Stimulated activated CD4-positive, alpha-beta T cell treated with anti-CD3 and anti-CD28 coated beads, Interleukin-1b, Interleukin-23, amount 100 ng/mL, for 4 hours (primary cell): ENCODE measurements at places on chromosomes 2 and 18.

DNA sequence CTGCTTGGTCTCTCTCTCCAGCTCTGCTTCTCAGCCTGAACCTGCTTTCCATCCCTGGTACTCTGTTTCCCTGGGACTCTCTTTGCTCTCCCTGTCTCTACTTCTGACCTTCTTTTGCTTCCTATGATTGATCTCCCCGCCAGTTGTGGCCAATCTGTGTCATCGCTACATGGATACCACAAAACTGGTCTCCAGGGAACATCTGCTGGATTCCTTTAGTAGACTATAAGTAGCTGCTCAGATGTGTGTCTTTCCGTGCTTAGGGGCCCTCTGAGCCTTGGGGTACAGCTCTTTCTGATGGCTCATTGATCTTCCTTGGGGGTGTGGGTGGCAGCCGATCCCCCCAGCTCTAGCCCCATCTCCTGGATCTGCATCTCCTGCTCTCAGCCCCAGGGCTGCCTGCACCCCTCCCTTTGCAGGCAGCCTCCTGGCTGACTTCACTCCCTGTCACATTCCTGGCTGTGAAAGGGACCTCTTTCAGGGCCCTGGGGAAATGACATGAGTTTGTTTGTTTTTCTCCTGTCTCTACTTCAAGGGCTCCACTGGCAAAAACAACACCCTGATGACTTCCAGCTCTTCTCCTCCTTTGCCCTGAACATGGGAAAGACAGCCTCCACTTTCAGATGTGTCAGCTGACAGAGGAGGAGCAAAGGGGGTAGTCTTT, 333.7 kb downstream of the CYP26B1 start:
- no peak for DNase-seq

DNA sequence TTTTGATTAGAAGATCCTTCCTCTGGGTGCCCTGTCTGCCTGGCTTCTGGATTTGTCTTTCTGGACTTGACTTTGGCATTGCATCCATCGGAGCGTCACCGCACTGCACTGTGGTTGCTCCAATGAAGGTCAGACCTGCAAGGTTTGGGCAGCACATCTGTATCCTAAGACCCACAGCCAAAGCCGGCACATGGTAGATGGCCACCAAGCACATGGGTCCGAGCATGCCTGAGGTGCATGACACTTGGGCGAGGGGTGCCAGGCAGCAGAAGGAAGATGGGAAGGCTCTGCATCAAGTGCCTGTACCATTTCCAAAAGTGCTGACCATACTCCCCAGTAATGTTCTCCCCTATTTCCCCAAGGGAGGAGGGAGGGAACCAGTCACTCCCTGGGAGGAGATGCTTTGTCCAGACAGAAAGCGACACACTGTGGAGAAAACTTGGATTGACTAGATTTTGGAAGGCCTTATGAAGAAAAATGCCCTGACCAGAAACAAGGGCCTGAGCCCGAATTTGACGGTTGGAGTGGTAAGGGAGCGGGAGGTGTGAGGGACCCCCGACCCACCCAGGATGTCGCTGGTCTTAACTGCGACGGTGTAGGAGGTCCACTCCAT, 149.9 kb downstream of the LOXHD1 start:
- no peak for DNase-seq

- DNase-seq: no peak
Observed at GRCh38 chr2:84694088-84694622, 177.9 kb downstream of the DNAH6 start.

DNA sequence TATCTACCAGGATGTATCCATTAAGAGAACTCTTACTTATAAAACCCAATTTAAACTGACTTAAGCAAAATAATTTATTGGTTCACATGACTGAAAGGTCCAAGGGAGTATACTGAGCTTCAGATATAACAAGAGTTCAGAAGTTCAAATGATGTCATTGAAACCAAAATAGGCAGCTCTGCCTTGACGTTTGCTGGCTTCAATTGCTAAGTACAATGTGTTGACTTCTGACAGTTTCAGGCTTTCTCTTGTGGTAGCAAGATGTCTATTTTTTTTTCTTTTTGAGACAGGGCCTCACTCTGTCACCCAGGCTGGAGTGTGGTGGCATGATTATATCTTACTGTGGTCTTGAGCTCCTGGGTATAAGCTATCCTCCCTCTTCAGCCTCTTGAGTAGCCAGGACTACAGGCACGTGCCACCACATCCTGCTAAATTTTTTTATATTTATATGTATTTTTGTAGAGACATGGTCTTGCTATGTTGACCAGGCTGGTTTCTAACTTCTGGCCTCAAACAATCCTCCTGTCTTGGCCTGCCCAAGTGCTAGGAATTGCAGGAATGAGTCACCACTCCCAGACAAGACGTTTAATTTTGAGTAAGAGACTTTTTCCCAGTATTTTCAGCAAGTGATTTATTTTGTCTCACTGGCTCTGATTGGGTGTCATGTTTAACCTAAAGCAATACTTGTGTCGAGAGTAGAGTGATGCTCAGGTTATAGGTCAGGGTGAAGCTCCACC, 184.8 kb downstream of the NR4A2 start:
- DNase-seq: no peak

GRCh38 chr2:157229572-157229971, 27.9 kb upstream of the GALNT5 start:
- DNase-seq: no peak

DNA sequence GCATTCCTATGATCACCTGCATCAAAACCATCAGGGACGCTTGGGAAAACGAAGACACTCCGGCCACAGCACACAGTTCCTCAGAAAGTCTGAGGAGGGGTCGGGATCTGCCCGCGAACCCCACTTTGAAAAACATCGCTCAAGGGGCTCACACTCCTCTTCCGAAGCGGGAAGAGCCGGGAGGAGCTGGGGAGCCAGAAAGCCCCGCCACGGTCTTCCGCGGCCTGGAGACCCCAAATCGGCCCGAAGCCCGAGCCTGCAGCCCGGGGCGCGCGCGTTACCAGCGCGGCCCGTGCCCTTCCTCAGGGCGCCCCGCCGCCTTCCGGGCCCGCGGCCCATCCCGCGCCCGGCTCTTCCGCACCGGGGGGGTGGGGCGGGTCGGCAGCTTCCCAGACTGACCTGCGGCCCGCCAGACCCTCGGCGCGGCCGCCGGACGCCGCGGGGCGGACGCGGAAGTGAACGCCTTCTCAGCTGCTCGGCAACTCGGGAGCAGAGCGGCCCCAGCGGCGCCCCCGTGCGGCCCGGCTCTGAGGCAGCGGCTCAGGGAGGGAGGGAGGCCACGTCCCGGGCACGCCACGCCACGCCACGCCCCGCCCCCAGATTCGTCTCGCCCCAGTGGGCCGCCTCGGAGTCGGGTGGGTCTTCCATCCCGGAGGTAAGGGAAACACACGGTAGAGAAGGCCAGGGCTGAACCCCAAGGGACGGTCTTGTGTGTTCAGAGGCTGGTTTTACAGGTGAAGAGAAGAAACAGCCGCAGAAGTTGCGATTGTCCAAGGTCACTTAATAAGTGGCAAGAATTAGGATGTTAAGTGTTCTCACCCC, at the start of gene KCTD18:
TSS of gene KCTD18 (minus strand) at position 457 of the 822 bp plus-strand sequence. CDS start 3,052 bp downstream, outside the sequence.
- peak; percentile 86 for DNase-seq

DNA sequence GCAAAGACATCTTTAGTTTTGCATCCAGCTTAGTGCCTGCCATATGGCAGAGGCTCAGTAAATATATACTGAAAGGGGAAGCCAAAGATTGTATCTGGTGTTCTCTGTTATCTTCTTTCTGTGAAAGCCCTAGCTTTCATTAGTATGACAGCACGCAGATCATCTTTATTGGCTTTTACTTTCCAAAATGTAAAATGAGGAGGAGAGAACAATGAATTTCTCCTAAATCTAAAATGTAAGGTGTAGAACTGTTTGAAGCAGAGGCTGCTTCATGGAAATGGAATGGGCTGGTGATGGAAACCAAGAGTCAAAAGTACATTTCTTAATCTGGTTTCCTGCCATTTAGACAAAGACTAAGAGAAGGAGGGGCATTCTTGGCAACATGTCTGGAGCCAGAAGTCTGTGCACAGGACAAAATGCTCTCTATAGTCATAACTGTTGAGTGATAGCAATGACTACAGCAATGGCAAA, 1029.9 kb upstream of the PIK3C3 start:
- DNase-seq: no peak

GRCh38 chr2:135916207-135916606, 40.0 kb upstream of the MCM6 start:
- DNase-seq: no peak

DNA sequence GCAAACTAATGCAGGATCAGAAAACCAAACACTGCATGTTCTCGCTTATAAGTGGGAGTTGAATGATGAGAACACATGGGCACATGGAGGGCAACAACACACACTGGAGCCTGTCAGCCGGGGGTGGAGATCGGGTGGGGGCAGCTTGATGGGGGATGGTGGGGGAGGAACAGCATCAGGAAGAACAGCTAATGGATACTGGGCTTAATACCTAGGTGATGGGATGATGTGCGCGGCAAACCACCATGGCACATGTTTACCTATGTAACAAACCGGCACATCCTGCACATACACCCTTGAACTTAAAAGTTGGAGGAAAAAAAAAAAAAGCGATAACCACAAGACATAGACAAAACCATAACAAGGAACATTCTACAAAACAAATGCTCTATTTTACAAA, 10.4 kb downstream of the CHMP3 start:
- DNase-seq: no peak

- DNase-seq: no peak
Observed at GRCh38 chr2:175414882-175415487, 233.5 kb upstream of the ATP5MC3 start.

GRCh38 chr2:33287507-33288005, 188.9 kb upstream of the RASGRP3 start:
- no peak for DNase-seq

DNA sequence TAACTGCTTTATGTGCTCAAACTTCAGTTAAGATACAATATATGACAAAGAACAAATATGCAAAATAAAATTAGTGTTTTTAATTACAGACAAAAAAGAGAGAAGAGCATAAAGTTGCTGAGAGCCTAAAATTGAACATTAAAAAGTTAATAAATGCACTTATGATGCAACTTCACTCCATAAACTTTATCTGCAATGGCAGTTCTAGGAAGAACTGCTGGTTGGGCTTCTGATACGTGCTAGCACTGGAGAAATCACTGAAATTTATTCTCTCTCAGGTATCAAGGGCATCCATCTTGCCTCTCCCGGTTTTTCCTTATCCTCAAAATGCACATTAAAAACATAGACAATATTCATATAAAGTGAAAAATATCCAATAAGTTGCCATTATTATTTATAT, 35.7 kb downstream of the MYO3B start:
- no peak for DNase-seq

GRCh38 chr2:189412330-189412953, 28.8 kb upstream of the WDR75 start:
- peak; percentile 4 for DNase-seq

DNA sequence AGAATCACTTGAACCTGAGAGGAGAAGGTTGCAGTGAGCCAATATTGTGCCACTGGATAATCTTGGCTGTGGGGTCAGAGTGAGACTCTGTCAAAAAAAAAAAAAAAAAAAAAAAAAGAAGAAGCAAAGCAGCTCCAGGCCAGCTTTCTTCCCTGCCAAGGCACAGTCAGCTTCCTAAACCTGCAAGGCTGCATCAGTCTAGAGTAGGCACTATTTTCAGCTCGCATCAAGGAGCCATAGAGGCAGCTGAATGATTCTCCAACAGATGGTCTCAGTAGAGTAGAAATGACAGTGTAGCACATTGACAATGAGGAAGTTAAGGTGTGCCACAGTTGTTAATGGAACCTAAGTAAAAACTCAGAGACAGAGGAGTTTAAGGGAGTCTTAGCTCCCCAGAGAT, 35.6 kb downstream of the BMP10 start:
- DNase-seq: no peak
